Tibial nerve (tissue), 4 donors: ENCODE measurements at places on chromosomes 2 and 18.
A peak's percentile ranks its signal among the peaks of the same experiment; 100 is the strongest.

DNA sequence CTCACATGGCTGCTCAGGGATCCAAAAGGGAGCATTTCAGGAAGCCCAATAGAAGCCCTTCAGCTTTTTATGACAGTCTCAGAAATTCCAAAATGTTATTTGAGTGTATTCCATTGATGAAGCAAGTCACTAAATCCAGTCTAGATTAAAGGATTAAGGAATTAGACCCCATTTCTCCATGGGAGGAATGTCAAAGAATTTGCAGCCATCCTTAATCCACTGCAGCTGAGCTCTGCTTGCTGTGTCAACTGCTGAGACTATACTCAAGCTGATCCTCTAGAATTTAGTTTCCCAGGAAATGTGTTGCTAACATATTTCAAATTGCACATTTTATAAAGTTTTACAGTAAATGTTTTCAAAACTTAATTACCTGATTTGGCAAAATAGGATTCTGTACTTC lies 28.4 kb upstream of the C2orf69 start:
- no peak for DNase-seq

DNA sequence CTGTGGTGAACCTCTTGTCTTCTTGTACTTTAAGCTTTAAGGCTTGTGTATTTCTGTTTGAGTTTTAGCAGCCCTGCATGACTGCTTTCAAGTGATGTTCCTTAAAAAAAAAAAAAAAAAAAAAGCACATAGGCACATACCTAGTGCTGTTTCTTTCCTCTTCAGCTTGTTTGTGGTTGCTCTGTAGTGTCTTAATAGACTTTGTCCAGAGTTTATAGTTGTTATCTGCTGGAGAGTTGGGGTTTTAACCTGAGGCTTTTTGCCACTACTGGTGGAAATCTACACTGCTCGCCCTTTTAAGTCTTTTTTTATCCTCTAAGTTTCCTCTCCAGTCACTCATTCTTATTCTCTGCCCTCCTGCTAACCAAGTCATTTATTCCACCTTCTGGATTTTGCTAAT lies 34.5 kb downstream of the AGFG1 start:
- no peak for DNase-seq

- DNase-seq, result no peak
These were observed 493 bp downstream of the FN1 start for GRCh38 chr2:215435280-215435869.

DNA sequence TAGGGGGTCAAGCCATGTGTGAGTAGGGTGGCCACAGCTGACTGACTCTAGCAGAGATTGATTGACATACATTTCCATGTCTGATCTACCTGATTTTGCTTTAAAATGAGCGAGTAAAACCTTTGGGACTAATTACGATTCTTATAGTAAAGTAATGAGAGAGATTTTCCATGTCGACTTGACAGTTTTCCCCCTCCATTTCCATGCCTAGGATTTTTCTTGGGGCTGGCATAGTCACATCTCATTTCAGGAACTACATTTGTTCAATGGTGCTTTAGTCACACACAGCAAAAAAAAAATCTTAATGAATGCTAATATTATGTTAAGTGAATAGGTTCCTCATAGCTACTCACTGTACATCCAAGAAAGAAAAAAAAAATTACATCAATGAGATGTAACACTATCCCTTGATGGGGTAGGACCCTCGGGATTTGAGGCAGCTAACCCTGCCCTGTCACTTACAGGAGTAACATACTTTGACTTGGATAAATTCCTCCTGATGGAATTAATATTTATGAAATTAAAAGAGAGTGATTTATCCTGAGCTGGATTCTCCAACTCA lies 690.9 kb downstream of the TDRD15 start:
- no peak for DNase-seq

- DNase-seq, result no peak
These were observed 46.0 kb downstream of the COX7A2L start for GRCh38 chr2:42314892-42315468.

- no peak for DNase-seq
These were observed 15.2 kb downstream of the ITGAV start for GRCh38 chr2:186605041-186605440.

GRCh38 chr2:67876176-67876575 lies 186.6 kb downstream of the C1D start:
- no peak for DNase-seq

GRCh38 chr18:28607991-28608390 lies 431.1 kb upstream of the CDH2 start:
- DNase-seq, result no peak

DNA sequence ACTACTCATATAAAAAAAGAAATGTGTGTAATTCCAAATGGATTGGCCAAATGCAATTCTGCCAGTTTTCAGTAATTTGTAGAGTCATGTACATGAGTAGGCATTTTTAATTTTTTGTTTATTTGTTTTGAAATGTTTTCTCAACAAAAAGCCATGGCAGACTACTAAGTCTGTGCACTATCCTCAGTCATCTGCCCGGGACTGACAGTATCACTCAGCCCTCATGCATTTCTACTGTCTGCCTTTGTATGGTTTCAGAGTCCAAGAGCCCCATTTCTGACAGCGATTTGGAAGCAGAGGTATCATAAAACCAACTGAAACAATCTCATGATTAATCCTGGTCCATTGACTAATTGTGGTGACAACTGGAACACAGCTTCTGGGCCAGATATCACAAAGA lies 109.9 kb upstream of the NYAP2 start:
- no peak for DNase-seq

- no peak for DNase-seq
These were observed 408.1 kb downstream of the THSD7B start for GRCh38 chr2:137173463-137173862.

DNA sequence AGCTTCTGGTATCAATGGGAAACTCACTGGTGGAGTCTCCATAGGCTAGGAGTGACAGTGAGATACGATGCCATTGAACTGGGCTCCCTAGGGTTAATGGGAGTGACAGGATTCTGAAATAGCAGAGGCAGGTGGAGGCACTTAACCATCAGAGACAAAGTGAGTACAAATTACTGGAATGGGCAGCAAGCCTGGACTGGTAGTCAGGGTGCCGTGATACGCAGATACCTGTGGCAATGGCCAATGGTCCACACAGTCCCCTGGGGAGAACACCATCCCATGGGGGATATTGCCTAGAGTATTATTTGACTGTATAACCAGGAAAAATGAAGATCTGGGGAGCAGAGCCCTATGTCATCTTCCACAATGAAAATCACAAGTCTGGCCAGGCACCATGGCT lies 17.3 kb downstream of the CHCHD5 start:
- DNase-seq, result no peak

DNA sequence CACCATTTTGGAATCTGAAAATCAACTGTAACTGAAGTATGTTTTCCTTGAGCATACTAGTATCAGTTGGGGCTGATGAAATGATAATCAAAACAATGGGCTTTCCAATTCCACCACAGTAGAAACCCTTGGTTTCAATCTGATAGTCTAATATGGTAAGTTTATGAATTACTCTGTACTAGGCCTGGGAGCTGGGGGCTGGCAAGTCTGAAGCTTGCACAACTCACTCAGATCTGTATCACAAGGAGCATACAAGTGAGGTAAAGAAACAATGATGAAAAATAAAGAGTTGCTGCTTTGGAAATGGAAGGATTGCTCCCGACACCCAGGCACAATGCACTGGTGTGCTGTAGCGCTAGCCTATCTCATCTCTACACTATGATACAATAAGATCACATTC lies 19.4 kb downstream of the ZEB2 start:
- no peak for DNase-seq

DNA sequence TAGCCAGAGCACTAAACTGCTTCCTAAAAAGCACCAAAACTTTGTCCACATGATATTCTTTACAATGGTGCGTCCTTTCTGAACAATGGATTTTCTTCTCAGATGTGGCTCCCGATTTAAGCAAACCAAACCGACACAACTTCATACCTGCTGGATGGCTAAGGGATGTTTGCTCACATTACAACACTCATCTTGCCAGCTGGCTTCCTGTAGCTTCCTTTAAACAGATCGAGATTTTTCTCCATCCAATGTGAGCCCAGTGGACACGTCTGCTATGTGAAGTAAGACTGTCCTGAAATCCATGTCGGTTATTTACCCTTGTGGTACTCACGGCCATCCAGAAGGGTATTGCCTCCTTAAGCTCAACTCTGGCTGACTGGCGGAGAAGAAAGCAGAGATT lies 126.5 kb downstream of the MAPK4 start:
- no peak for DNase-seq

DNA sequence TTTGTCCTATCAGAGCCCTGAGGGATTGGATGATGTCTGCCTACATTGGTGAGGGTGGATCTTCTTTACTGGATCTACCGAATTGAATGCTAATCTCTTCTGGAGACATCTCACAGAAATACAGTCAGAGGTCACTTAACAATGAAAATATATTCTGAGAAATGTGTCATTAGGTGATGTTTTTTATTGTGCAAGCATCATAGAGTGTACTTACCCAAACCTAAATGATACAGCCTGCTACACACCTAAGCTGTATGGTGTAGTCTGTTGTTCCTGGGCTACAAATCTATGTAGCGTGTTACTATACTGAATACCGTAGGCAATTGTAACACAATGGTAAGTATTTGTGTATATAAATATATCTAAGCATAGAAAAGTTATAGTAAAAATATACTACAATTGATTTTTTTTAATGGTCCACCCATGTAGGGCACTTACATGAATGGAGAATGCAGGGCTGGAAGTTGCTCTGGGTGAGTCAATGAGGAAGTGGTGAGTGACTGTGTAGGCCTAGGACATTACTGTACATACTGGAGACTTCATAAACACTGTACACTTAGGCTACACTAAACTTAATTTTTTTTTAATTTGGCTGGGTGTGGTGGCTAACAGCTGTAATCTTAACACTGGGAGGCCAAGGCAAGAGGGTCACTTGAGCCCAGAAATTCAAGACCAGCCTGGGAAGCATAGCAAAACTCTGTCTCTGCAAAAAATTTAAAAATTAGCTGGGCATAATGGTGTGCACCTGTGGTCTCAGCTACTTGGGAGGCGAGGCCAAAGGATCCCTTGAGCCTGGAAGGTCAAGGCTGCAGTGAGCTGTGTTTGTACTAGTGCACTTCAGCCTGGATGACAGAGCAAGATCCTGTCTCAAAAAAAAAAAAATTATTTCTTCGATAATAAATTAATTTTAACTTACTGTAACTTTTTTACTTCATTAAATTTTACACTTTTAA lies 226.3 kb upstream of the UBE2E3 start:
- no peak for DNase-seq

GRCh38 chr18:34794348-34794747 lies 84.2 kb downstream of the DTNA start:
- no peak for DNase-seq

DNA sequence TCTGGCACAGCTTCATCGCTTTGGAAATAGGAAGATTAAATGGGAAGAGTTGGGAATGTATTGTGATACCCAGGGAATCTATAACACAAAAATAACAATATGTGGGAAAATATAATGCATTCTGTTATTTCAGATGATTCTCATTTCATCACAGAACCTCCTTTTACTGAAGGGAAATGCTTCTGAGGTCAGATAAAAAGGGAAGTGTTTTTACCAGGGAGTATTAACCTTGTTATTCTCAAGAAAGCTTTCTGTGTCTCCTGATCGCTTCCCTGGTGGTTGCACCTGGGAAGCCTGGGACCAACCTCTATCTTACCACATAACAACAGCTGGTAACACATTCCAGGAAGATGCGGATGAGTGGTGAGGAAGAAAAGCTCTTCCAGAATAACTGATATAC lies 47.2 kb downstream of the SCG2 start:
- no peak for DNase-seq

GRCh38 chr2:3814706-3815245 lies 111.4 kb downstream of the DCDC2C start:
- DNase-seq, result no peak

DNA sequence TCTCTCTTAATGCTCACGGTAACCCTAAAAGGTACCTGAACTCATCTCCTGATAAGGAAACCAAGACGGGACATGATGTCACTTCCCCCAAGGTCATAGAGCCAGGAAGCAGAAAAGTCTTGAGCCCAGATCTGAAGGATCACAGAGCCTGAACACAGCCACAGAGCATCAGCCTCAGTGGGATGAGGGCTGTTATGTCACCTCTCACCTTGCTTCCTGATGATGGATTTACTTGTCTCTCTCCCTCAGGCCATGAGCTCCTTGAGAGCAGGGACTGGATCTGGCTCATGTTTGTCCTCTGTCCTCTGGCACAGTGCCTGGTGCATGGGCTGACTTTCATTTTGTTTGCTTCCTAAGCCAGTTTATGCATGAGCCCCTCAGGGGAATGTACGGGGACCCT lies 54.2 kb downstream of the SERTAD2 start:
- DNase-seq, result no peak

GRCh38 chr2:120787822-120788700 lies 52.4 kb downstream of the GLI2 start:
- no peak for DNase-seq

DNA sequence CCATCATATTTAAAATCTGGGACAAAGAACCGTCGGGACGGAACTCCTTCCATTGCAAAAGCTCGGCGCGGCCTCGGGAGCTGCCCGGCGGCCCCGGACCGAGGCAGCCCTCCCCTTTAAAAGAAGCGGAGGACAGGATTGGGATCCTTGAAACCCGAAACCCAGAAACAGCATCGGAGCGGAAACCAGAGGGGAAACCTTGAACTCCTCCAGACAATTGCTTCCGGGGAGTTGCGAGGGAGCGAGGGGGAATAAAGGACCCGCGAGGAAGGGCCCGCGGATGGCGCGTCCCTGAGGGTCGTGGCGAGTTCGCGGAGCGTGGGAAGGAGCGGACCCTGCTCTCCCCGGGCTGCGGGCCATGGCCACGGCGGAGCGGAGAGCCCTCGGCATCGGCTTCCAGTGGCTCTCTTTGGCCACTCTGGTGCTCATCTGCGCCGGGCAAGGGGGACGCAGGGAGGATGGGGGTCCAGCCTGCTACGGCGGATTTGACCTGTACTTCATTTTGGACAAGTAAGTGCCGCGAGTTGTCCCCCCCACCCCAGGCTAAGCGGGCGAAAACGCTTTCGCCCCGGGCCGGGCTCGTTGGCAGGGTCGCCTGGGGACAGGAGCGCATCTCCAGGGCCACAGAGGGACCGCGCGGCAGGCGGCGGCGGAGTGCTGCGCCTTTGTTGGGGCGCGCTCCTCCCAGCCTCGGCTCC lies at the start of gene ANTXR1:
Gene ANTXR1, plus strand, starts transcription at position 38 of the 698 bp plus-strand sequence. Its CDS starts 321 bp downstream, at position 359.
- DNase-seq, result peak; percentile 36

DNA sequence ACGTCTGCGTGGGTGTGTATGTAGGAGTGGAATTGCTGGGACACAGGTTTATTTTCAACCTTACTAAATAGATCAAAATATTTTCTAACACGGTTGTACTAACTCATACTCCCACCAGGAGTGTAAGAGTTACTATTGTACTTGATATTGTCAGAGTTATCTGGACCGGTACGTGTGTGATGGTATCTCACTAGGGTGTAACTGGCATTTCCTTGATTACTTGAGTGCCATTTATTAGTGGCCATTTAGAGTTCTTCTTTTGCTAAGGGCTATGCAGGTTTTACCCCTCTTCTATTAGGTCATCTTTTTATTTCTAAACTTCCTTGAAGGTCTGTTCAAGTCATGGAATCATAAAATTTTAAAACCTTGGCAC lies 33.5 kb downstream of the CENPO start:
- DNase-seq, result no peak

DNA sequence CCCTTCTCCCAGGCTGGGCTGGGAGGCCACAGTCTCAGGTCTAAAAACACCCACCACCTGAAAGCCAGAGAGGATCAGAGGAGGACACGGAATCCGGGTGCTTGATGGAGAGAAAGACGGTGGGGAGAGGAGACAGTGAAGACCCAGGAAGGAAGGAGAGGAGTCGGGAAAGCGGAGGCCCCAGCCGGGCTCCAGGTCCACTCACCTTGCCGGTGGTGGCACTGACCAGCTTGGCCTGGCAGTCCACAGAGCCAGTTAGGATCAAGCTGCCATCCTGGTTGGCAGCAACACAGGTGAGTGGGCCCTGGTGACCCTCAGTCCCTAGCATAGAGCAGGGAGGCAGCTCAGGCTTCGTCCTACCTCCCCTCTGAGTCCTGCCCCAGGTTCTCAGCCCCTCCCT lies 4.3 kb downstream of the AAMP start:
- DNase-seq, result peak; percentile 2
